ENCODE measurements at places on chromosomes 11 and 22. TPM values are rescaled to one million over a fixed set of nuclear protein-coding genes. Genes with fewer than 3 reads are reported as not detected.

DNA sequence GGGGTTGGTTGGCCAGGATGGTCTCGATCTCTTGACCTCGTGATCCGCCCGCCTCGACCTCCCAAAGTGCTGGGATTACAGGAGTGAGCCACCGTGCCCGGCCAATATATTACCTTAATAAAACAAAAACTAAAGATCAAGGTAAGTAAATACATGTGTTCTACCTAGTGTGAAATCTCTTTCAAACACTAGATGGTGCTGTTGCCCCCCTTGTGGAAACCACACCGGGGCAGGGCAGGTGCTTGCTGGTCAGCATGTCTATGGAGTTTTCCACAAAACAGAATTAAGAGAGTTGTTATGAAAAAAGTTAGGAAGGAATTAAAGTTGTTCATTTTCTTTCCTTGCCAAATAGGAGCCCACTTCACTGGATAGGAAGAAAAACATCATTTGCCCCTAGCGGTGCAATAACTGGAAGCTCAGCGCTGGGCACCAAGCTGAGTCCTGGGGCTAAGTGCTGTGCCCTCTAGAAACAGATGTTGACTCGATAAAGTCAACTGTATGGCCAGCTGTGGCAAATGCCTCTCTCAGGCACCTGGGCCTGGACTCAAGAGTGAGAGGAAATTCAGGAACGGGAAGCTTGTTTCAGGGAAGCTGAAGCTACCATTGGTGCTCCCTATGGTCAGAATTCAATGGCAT, 6.3 kb upstream of the KCNJ5 start:
- peak; percentile 80 for DNase-seq

Gene IFITM10
- 0.04 TPM for polyA plus RNA-seq

- no peak for DNase-seq
These were observed 2.3 kb upstream of the OR51E1 start for GRCh38 chr11:4641501-4641900.

- DNase-seq, result no peak
These were observed 4.2 kb downstream of the VPS26B start for GRCh38 chr11:134228625-134229024.

- no peak for DNase-seq
These were observed 3.0 kb upstream of the SLC43A3 start for GRCh38 chr11:57429946-57430345.

- no peak for DNase-seq
These were observed 12.7 kb downstream of the SMCO4 start for GRCh38 chr11:93530468-93530826.

Gene SYT9
- polyA plus RNA-seq, result 0.23 TPM

Gene OR10D3
- not detected for polyA plus RNA-seq

GRCh38 chr11:103676413-103676812, 360.0 kb upstream of the DDI1 start:
- DNase-seq, result no peak

DNA sequence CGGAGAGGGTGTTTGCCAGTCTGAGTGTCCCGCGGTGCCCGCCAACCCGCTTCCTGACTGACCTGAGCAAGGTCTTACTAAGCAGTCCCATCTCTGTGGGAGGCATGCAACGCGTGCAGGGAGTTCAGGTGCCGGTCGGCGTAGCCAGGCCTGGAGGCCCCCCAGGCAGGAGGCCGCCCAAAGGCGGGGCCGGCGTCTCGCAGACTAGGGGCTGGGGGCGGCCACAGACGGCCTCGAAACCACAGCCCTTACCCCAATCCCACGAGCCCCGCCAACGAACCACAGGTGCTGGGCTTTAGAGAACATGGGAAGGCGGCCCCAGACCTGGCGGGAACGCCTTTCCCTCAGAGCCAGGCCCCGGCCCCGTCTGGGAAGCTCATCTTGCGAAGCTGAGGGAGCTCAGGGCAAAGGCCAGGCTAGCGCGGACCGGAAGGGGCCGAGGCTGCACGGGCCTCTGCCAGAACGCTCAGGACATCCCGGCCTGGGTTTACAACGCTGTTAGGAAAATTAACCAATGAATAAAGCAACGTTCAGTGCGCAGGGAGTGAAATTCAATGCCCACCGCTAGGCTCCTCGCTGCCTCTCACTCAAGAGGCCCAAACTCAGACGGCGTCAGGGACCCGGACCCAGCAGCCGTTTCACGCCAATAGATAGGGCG, 2.1 kb upstream of the MTFP1 start:
- no peak for DNase-seq

DNA sequence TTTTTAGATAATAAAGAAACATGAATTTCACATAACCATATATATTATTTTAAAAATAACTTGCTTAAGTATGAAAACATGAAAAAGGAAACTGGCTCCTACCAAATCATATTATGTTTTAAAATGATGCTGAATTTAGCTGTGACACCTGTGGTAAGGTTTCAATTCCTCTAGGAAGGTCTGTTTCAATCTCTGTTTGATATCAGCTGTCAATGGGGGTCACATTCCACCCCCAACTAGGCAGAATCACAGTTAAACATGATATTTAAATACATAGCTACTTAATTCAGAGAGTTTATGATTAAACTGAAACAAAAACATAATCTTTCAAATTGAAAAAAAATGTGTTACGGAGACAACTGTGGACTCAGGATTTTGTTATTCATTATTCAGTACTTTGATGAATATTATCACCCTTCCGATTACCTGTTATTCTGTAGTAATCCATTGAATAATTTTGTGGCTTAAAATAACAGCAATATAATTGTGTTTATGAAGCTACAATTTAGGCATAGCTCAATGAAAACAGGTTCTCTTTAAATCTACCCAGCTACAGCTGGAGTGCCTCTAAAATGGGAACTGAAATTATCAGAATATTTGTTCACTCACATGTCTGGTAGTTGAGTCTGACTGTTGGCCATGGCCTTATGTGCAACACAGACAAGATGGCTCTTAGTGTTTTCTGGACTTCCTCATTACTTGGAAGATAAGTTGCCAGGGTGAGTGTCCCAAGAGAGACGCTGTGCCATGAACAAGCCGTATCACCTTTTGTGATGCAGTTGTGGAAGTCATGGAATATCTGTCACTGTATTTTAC, 244.6 kb upstream of the ANO3 start:
- DNase-seq, result no peak

Gene SELENOM
- 87.1 TPM for polyA plus RNA-seq

GRCh38 chr11:20037396-20038153, 122.7 kb downstream of the DBX1 start:
- no peak for DNase-seq

- peak; percentile 70 for DNase-seq
These were observed 37.6 kb downstream of the LIF start for GRCh38 chr22:30208631-30209603.

Measured in endothelial cell of umbilical vein (primary cell).